ENCODE measurements at places on chromosomes 4 and X.
A peak's percentile ranks its signal among the peaks of the same experiment; 100 is the strongest.

DNA sequence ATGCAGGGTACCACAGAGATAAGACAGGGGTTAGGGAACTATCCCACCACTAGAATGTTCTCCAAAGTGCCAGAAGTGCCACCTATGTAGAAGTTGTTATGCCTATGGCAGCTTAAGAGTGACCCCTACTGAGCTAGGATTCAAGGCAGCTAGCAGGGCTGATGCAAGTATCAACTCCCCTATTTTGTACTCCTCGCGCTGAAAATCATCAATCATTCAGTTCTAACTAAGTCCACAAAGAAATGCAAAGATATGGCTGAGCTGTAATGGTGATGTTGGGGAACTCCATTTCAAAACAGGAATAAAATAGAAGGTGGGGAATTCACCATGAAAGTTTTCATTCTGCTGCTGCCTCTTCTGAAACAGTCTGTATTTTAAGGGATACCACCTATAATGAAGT, 13.8 kb downstream of the ACSL4 start:
- DNase-seq, result no peak

- DNase-seq, result no peak
These were observed 107.1 kb downstream of the FAM193A start for GRCh38 chr4:2643555-2643954.

- DNase-seq, result no peak
These were observed 61.9 kb upstream of the DAPP1 start for GRCh38 chr4:99754756-99755155.

DNA sequence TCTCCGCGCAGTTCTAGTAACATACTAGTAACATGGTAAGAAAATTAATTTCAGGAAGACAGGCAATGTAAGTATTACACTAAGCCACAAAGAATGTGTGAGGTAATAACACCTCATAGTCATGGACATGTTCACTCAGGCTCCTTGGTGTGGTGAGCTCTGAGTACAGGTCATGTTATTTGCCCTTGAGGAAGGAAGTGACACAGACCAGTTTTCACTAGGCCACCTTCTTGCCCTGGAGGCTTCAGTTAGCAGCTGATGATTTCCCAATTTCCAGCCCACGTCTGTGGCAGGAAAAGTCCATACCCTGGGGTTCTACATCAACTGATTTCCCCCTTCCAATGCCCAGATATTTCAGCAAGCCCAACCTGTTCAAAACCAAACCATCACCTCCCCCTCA, 6.7 kb downstream of the APOO start:
- DNase-seq, result peak; percentile 32

All from CD4-positive, alpha-beta T cell treated with Interleukin-15 for 1 hour (primary cell).